ENCODE measurements at places on chromosomes 7 and 10.

- DNase-seq, result no peak
These were observed 4.6 kb upstream of the C10orf95 start for GRCh38 chr10:102455893-102456471.

- DNase-seq, result no peak
These were observed 113.0 kb downstream of the PDE1C start for GRCh38 chr7:31957090-31957720.

DNA sequence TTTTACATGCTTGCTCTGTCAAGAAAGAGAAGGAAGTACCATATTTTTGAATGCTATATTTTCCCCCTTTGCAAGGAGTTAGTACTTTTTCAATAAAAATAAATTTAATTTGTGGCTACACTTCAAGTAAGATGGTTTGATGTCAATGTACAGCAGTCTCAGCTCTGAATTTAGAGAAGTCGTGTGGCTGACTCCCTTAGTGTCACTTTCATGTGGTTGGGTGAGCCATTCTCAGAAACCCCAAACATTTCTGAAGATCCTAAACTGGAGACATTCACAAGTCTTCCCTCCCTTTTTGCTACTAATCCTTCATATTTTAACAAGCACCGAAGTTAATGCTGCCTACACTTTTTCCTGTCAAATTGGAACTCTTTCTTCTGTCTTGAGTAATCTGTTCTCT lies 244.4 kb downstream of the DYNC1I1 start:
- DNase-seq, result no peak

DNA sequence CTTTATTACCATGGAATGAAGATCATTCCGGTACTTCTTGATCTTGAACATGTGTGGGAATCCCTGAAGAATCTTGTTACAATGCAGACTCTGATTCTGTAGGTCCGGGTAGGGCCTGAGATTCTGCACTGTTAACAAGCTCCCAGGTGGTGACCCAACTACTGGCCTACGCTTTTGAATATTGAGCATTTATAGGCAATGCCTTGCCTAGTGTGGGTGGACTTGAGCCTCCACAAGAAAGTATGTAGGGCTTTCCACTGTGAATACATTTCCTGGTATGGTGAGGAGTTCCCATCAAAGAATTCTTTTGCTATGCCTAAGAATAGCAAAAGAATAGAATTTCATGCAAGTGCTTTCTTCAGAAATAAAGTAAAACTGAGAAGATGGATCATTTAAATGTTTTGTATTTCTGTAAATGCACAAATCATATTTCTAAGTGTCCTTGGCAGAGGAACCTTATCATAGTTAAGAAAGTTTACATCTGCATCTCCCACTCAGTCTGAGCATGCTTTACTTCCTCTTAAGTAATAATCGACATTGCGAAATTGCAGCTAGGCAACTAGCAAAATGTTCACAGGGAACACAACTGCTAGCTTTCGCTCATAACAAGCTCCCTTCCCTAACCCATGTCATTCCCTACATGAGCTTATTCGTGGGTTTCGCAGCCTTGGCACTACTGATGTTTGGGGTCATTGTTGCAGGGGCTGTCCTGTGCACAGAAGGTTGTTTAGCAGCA lies 71.4 kb downstream of the AHR start:
- no peak for DNase-seq

GRCh38 chr7:115135769-115136410 lies 214.0 kb downstream of the MDFIC start:
- DNase-seq, result peak; percentile 4

GRCh38 chr7:27163288-27164044 lies 1.9 kb downstream of the HOXA9 start:
- DNase-seq, result no peak

GRCh38 chr10:34643620-34644019 lies 171.5 kb downstream of the PARD3 start:
- no peak for DNase-seq

GRCh38 chr7:13055732-13056368 lies 368.4 kb downstream of the ARL4A start:
- no peak for DNase-seq

- DNase-seq, result no peak
These were observed 935 bp downstream of the MMP21 start for GRCh38 chr10:125774581-125775191.

- no peak for DNase-seq
These were observed 29.0 kb upstream of the CCNY start for GRCh38 chr10:35307297-35307696.

GRCh38 chr10:112280205-112280921 lies 2.8 kb upstream of the TECTB start:
- DNase-seq, result no peak

Measured in CD4-positive, alpha-beta T cell treated with Interleukin-15 for 4 hours (primary cell).